ENCODE measurements at places on chromosomes 13 and 19.

DNA sequence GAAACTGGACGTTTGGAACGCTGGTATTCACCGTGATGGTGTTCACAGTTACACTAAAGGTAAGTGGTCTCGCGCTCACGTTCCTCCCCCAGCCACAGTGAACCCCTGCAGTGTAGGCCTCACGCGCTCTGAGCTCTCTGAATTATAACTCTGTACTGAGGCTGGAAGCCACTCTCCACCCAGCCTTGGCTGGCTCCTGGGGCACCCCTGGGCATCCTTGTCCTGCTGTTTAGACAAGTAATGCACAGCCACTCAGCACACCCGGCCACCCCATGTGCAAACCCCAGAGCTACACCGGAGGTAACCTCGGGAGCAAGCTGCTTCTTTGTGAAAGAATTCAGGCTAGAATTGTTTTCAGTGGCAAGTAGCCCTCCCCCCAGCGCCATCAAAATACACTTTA, 97.3 kb upstream of the MCF2L start:
- DNase-seq: no peak

DNA sequence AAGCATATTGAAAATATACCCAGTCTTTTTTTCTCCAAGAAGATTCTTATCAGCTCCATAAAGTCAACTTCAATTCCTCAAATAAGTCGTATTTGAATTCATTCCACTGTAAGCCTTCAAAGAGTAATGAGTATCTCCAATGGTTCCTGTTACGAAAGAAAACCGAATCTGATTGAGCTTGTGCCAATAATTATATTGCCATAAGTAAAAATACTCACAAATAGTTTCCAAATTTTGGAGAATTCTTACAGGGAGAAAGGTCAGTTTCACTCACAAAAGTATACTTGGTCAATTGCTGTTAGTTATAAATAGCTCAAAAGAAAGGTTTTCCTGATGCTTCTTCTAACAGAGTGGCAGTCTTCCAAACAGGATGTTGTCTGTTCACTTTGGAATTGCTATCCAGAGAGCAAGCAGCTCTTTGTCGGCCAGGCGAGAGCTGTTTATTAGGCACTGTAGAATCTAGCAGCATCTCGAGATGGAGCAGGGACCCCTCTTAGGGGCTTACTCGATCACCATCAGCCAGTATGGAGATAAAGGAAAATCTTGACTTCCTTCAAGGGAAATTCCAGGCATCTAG, 13.5 kb downstream of the ERICH4 start:
- DNase-seq: no peak

DNA sequence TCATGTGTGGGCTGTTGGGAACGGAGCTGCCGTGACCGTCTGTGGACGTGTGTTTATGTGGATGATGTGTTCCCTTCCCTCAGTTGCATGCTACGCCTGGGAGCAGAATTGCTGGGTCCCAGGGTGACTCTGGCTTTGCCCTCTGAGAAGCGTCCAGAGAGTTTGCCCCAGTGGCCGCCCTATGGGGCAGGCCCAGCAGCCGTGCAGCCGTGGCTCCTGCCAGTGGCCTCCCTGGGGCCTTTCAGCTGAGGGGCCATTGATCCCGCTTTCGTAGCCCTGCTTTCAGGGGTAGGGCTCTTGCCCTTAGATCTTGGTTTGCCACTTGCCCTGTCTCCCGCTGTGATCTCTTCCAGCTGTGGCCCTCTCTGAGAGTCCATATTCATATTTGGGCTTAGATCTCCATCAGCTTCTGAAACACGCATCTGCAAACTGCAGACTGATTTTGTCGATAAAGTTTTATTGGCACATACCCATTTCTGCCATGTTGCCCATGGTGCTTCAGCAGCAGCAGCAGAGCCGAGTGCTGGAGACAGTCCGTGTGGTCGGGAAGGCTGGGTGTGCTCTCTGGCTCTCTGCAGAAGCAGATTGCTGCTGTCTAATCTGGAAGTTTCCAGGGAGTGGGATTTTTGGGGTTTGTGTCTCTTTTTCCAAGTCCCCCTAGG, 17.6 kb downstream of the GNA11 start:
- DNase-seq: no peak

DNA sequence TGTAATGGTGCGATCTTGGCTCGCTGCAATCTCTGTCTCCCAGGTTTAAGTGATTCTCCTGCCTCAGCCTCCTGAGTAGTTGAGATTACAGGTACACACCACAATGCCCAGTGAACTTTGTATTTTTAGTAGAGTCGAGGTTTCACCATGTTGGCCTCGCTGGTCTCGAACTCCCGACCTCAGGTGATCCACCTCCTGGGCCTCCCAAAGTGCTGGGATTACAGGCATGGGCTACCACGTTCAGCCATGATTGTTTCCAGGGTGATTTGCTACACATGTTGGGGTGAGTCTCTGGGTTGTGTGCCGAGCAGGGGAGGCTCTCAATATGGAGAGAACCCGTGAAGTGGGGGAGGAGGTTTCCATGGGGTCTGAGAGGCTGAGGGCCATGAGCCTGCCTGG, 24.8 kb upstream of the CEACAM21 start:
- no peak for DNase-seq

- DNase-seq: no peak
Observed at GRCh38 chr19:13231663-13232062, 81.5 kb downstream of the IER2 start.

DNA sequence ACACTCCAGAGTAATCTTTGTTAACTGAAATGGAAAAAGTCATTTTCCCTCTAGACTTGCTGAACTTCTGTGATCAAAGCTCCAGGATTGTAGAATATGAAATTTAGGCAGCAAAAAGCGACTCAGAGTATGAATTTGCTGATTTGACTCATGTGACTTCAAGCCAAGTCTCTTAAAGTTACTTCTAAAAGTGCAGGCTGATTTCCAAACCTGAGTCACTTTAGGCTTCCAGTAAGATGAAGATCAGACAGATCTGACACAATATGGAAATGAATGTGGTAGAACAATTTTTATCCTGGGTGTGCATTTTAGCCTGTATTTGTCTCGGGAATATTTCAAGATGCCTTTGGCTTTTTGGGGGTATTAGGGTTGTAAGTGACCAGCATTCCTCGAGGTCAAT, 151.0 kb upstream of the TMTC4 start:
- DNase-seq: no peak

- peak; percentile 83 for DNase-seq
Observed at GRCh38 chr19:7862413-7862951, 11.7 kb downstream of the PRR36 start.

- no peak for DNase-seq
Observed at GRCh38 chr19:2600914-2601870, 101.3 kb downstream of the GNG7 start.

GRCh38 chr19:29265436-29265835, 52.5 kb upstream of the UQCRFS1 start:
- DNase-seq: no peak

GRCh38 chr13:109123971-109124370, 494.6 kb downstream of the MYO16 start:
- DNase-seq: no peak

DNA sequence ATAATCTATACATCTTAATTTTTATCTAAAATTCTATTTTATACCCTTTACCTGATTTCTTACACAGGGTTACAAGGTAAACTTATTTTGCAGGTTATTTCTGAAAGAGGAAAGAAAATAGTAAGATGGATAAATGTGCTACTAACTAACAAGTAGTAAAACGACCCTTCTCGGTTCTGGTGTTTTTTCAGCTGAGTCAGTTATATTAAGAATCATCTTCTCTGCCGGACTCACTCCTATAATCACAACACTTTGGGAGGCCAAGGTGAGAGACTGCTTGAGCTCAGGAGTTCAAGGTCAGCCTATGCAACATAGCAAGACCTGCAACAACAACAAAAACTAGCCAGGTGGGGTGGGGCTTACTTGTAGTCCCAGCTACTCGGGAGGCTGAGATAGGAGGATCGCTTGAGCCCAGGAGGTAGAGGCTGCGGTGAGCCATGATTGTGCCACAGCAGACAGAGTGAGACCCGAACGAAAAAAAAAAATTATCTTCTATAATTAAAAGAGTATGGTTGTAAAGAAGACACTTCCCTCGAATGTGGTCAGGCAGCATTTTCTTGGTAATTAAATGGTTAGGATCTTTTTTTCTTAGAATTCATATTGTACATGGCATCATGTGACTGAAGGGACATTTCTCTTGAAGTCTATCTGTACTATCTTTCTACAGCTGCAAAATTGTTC, 27.9 kb upstream of the RCBTB2 start:
- DNase-seq: no peak

- DNase-seq: no peak
Observed at GRCh38 chr19:56930647-56931535, 90.4 kb upstream of the PEG3 start.

DNA sequence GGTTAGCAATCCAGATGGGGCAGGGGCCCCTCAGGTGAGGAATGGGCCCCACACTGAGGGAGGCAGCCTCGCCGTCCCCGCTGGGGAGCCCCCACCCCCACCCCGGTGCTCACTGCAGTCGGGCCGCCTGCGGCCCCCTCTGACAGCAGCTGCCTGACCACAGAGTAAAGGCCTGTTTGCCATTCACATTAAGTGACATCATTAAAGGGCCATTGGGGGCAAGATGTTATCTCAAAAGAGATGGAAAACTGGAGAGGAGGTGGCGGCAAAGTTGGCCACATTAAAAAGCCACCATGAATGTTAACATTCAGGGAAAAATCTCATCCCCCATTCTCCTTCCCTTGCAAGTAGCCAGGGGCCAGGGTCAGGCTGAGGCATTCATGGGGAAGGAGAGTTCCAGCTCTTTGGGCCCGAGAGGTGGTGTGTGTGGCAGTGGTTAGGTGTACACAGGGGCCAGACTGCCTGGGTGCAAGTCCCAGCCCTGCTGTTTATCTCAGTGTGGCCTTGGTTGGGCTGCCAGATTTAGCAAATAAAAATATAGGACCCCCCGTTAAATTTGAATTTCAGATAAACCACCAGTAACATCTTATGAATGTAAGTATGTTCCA, 20.9 kb downstream of the VSTM2B start:
- DNase-seq: peak; percentile 9

GRCh38 chr13:20446405-20446804, 79.3 kb downstream of the CRYL1 start:
- DNase-seq: no peak

- no peak for DNase-seq
Observed at GRCh38 chr13:29924482-29925350, 74.3 kb upstream of the UBL3 start.

GRCh38 chr19:33399745-33400681, 26.5 kb downstream of the CEBPG start:
- no peak for DNase-seq

- DNase-seq: no peak
Observed at GRCh38 chr13:36074659-36075058, 56.5 kb downstream of the DCLK1 start.

DNA sequence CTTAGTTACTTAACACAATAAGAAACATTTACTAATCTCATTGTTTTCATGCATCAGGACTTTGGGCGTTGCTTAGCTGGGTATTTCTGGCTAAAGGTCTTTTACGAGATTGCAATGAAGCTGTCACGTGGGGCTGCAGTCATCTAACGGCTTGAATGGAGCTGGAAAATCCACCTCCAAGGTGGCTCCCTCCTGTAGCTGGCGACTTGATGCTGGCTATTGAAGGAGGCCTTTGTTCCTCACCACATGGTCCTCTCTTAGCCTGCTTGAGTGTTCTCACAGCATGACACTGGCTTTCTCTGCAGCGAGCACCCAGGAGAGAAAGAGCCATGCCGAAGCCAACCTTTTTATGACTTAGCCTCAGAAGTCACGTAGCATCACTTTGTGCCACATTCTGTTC, 92.0 kb downstream of the NHLRC3 start:
- DNase-seq: no peak

- no peak for DNase-seq
Observed at GRCh38 chr19:38247126-38247525, 9.0 kb downstream of the PPP1R14A start.

- no peak for DNase-seq
Observed at GRCh38 chr13:58667096-58667495, 1035.6 kb downstream of the PCDH17 start.

DNA sequence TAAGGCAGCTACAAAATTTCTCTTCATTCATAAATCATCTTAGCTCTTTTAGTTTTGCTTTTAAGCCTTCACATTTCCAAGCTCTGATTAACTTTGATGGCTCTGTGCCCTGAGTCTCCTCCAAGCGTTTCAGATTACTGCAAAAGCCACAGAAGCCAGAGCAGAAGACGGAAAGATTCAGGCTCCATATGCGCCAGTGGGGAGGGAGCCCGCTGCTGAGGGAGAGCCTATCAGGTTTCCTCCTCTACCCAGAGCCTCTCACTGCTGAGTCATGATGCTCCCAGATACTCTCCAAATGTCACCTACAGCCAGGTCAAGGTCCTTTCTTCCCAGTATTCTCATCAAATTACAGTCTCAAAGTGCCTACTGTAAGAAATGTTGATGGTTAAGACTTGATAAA, 193.6 kb downstream of the RAP2A start:
- DNase-seq: no peak

DNA sequence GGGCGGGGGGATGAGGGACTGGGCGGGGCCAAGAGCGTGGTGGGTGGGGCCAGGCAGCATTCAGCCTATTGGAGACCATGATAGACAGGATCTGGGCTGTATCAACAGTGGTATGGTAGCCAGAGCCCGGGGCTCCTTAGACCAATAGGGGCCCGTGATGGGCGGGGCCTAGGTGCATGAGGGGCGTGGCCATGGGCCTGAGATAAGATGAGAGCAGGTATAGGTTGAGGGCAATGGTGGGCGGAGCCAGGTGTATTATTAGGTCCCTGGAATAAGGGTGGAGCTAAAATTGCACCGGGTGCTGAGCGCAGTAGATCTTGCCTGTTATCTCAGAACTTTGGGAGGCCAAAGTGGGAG, 5.3 kb downstream of the ABCA7 start:
- peak; percentile 84 for DNase-seq

- no peak for DNase-seq
Observed at GRCh38 chr13:110421696-110422385, 114.8 kb downstream of the COL4A2 start.

DNA sequence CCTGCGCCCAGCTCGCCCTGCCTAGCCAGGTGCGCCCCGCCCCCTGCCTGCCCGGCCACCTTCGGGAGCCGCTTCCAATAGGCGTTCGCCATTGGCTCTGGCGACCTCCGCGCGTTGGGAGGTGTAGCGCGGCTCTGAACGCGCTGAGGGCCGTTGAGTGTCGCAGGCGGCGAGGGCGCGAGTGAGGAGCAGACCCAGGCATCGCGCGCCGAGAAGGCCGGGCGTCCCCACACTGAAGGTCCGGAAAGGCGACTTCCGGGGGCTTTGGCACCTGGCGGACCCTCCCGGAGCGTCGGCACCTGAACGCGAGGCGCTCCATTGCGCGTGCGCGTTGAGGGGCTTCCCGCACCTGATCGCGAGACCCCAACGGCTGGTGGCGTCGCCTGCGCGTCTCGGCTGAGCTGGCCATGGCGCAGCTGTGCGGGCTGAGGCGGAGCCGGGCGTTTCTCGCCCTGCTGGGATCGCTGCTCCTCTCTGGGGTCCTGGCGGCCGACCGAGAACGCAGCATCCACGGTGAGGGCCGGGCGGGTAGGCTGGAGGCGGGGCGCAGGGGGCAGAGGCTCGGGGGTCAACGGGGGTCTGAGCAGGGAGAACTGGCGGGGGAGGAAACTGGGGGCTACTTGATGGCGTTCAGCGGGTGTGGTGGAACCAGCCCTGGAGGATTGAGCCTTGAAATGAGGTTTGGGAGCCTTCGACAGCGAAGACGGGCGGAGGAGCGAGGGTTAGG, at the start of gene SPINT2:
SPINT2 (plus strand) TSS at position 88 of the 727 bp plus-strand sequence; CDS start at position 408, 320 bp downstream.
- peak; percentile 71 for DNase-seq

- peak; percentile 31 for DNase-seq
Observed at GRCh38 chr19:4233282-4233853, 4.0 kb downstream of the EBI3 start.

Data from CD4-positive, alpha-beta T cell treated with Interleukin-15 for 1 hour (primary cell).